GM23248 (cell line): ENCODE measurements at places on chromosomes 12 and 14. TPM values are rescaled to one million over a fixed set of nuclear protein-coding genes. Genes with fewer than 3 reads are reported as not detected.

The PCED1B gene
- total RNA-seq: 2.9 and 3.5 TPM in 2 replicates

The C12orf50 gene
- total RNA-seq: not detected in 2 replicates

GRCh38 chr14:71638523-71639196, 293.6 kb upstream of the RGS6 start:
- no peaks in the 10 kb centered on the region for H3K27me3 ChIP-seq
- H3K36me3 ChIP-seq: peaks cover 26% of the 10 kb centered on the region
- DNase-seq: no peak

- H3K36me3 ChIP-seq: no peaks in the 10 kb centered on the region
- H3K4me1 ChIP-seq: peaks cover 10% of the 10 kb centered on the region
- no peak overlapping the region for H3K4me3 ChIP-seq
- no peaks in the 10 kb centered on the region for H3K27me3 ChIP-seq
Observed at GRCh38 chr12:115313929-115314328, 630.0 kb upstream of the TBX3 start.

- no peaks in the 10 kb centered on the region for H3K27me3 ChIP-seq
- no peaks in the 10 kb centered on the region for H3K36me3 ChIP-seq
- H3K4me1 ChIP-seq: no peaks in the 10 kb centered on the region
- H3K4me3 ChIP-seq: no peak overlapping the region
- no peak for DNase-seq
Observed at GRCh38 chr12:117309276-117309925, 52.0 kb downstream of the NOS1 start.

GRCh38 chr12:48486261-48486660, 4.0 kb downstream of the C12orf54 start:
- no peak for DNase-seq
- H3K27ac ChIP-seq: no peak overlapping the region
- H3K36me3 ChIP-seq: no peaks in the 10 kb centered on the region
- H3K27me3 ChIP-seq: 0 out of 2 replicates have a peak, but pooled peaks cover 6% of the 10 kb centered on the region
- H3K4me1 ChIP-seq: no peaks in the 10 kb centered on the region

DNA sequence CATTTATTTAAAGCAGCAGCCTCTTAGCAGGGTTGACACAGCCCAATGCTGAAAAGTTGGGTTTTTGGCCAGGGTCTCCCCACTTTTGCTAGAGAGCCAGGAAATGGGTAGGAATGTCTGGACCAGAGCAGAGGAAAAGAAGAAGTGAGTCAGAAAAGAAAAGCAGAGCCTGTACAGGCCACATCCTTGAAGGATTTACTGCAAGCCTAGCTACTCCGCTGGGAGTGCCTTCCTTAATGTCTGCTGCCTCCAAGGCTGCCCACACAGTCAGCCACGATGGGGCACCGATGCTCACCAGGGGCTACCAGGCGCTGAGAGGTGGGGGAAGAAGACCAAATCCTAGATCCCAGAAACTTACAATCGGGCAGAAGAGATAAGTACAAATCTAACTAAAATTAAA, 139.2 kb downstream of the C12orf75 start:
- 0 out of 2 replicates have a peak, but pooled peaks cover 3% of the 10 kb centered on the region for H3K4me1 ChIP-seq
- DNase-seq: no peak
- H3K36me3 ChIP-seq: no peaks in the 10 kb centered on the region
- H3K27me3 ChIP-seq: no peaks in the 10 kb centered on the region
- no peak overlapping the region for H3K27ac ChIP-seq

GRCh38 chr14:72887514-72887913, 6.4 kb downstream of the DPF3 start:
- H3K4me1 ChIP-seq: peaks cover 22% of the 10 kb centered on the region
- no peaks in the 10 kb centered on the region for H3K36me3 ChIP-seq

DNA sequence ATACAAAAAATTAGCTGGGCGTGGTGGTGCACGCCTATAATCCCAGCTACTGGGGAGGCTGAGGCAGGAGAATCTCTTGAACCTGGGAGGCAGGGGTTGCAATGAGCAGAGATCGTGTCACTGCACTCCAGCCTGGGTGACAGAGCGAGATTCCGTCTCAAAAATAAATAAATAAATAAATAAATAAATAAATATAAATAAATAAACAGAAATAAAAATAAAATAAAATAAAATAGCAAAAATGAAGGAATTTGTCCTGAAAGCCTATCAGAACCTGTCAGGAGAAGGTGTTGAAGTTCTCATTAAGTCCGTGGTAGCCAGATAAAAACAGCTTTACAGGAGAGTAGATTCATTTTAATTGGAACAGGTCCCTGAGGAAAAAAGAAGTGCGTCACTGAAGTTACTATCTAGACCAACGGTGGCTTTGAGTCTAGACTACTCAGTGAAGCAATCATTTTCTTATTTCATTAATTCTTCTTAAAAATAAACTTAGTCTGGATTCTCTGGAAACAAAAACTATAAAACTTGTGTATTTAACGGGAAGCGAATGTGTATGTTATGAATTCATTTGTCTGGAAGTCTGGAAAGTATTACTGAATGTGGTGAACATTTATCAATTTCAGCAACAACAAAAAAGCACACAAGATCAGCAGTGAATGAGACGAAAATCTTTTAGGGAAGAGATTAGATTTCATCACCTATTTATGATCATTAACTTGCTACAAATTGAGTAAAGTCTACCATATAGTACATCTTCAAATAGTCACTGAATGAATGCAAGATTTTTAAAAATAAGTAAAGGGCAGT, 248.5 kb upstream of the PDE3A start:
- no peaks in the 10 kb centered on the region for H3K36me3 ChIP-seq
- no peaks in the 10 kb centered on the region for H3K4me1 ChIP-seq
- H3K4me3 ChIP-seq: no peak overlapping the region
- no peaks in the 10 kb centered on the region for H3K27me3 ChIP-seq

DNA sequence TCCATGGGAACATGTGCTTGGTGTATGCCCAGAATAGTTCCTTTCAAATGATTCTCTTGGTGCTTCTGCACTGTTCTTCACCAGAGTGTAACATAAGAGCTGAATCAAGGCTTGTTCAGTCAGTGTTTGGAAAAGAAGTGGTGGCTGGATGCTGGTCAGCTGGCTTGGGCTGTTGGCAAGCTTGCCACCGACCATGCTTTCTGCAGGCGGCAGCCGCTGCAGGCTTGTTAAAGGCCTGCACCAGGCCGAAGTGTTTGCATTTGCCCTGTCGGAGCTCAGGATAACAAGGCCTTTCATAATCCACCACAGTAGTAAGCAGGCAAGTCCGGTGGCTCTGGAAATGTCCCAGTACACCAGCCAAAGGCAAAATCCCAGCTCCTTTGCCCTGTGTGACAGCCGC, 26.9 kb downstream of the DAAM1 start:
- peaks cover 12% of the 10 kb centered on the region for H3K4me1 ChIP-seq
- DNase-seq: peak; percentile 69
- no peak overlapping the region for H3K4me3 ChIP-seq
- H3K36me3 ChIP-seq: no peaks in the 10 kb centered on the region; the same call in 1 of the 2 replicates
